Kasumi-1 (cell line): ENCODE measurements at places on chromosomes 4 and X.

GRCh38 chr4:142347241-142347640, 498.9 kb downstream of the INPP4B start:
- DNase-seq = no peak

DNA sequence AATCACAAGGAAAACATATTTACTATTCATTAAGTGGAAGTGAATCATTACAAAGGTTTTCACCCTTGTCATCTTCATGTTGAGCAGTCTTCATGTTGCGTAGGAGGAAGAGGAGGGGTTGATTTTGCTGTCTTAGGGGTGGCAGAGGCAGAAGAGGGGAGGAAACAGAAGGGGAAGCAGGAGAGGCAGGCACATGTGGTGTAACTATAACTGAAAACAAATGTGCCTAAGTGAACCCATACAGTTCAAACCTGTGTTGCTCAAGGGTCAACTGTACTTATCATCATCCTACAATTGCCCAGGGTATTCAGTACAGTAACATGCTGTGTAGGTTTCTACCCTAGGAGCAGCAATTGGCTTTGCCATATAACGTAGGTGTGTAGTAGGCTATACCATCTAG, 47.2 kb downstream of the SYNPO2 start:
- peak; percentile 63 for DNase-seq

- DNase-seq = no peak
Measured at GRCh38 chr4:149980121-149980682, 98.0 kb upstream of the DCLK2 start.

- no peak for DNase-seq
Measured at GRCh38 chr4:25888781-25889180, 25.2 kb upstream of the SMIM20 start.

GRCh38 chr4:5824635-5825034, 68.3 kb downstream of the CRMP1 start:
- peak; percentile 51 for DNase-seq

GRCh38 chr4:53716011-53716410, 124.7 kb upstream of the LNX1 start:
- DNase-seq = no peak

DNA sequence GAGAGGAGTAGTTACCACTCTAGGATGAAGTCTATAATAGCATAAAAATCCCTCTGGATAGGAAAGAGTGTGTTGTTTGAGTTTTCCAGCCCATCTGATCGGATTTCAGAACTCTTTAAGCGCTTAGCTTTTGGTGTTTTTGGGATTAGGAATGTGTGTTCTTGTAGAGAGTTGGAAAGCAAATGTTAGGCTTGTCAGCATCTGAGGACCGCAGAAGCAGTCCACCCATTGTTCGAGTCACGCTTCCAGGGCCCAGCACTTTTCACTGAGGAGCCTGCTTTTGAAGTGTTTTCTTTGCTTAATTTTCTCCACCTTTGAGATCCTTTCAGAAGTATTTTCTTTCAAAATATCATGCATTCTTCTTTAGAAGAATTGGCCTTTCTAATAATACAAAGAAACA, 306.2 kb downstream of the TENM3 start:
- no peak for DNase-seq

GRCh38 chrX:153776611-153777045, 4.2 kb upstream of the SRPK3 start:
- DNase-seq = no peak

DNA sequence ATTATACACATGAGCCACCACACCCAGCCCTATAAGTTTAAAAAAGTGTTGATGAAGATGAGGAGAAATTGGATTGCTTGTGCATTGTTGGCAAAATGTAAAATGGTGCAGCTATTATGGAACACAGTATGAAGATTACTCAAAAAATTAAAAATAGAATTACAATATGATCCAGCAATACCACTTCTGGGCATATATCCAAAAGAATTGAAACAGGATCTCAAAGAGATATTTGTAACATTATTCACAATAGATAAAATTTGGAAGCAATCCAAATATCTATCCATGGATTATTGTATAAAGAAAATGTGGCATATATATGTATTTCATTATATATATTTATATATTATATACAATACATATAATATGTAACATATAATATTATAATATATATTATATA, 515.6 kb upstream of the GNPDA2 start:
- no peak for DNase-seq

- DNase-seq = peak; percentile 92
Measured at GRCh38 chr4:74628852-74629620, 165.3 kb downstream of the BTC start.

DNA sequence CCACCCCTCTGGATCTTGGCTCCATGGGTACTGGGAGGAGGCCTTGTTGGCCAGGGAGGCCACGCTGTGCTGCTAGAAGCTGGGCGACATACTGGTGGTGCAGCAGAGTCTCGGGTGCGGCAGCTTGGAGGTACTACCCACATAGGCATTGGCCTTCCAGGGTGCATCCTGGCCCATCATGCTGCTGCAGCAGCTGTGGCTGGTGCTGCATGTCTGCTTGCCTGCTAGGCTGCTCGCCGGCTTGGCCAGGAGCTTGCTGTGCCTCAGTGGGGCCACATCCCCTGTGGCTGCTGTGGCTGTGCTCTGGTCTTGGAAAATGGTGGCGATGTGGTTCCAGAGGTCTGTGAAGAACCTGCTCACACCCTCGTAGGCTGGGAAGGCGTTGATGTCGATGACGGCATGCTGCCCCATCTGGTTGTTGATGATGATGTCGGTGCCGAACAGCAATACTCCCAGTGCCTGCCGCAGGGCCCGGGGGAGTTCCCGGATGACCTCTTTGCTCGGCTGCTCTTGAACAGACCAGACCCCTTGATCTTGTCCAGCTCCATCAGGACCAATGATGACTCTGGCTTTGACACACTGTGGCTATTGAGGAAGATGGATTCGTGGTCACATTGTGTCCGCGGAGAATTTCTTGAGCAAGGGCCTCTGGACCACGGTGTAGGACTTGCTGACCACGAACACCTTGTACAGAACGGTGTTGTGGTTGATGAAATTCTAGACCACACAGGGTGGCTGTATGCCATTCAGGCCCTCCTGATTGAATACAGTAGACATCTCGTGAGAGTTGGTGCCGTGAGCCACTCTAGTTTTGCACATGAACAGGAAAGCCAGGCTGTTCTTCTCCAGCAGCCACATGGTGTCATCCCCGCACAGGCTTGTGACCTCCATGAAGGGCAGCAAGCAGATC, 11.8 kb downstream of the RBM10 start:
- DNase-seq = no peak

GRCh38 chrX:2705046-2705832, 14.1 kb downstream of the CD99 start:
- no peak for DNase-seq

GRCh38 chr4:11111370-11111769, 317.3 kb downstream of the HS3ST1 start:
- DNase-seq = no peak
